ENCODE measurements at places on chromosomes 16 and 17.

- DNase-seq = peak; percentile 36
Measured at GRCh38 chr17:81035521-81036196, 708 bp downstream of the BAIAP2 start.

DNA sequence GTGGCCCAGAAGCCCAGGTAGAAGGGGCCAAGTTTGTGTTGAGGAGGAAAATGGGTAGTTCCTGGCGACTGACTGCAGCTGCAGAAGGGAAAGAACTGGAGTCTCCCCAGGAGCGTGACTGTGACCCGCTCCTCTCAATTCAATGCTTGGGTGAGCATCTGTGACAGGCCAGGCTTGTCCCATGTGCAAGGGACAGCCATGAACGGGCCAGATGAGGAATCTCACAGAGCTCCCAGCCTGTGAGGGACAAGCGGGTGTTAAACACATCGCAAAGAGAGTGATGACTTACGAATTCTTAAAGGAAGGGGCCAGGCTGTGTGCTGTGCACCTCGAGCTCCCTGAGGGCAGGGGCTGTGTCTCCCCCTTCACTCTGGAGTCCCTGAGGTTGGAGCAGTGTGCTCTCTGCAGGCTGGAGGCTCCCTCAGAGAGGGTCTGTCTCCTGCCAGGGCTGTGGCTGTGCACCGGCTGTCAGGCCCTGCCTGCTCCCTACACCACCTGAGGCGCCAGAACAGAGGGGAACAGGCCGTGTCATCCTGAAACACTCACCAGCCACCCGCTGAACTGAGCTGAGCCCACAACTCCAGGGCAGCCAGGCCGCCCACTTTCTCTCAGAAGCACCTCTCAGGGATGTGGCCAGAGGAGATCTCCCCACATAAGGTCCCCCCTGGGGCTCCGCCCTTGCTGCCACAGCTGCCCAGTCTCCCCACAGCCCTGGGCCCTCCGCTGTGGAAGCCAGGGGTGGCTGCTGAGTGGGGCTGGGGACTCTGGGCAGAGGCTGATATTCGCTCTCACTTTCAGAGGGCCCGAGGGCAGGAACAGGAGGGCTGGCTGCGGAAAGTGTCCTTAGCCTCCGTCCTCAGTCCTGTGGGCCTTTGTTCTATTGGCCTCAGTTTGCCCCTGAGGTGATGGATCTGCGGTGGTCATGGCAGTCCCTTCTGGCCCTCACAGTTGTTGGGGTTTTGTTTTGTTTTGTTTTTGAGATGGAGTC, 25.7 kb upstream of the NXPH3 start:
- DNase-seq = no peak

- no peak for DNase-seq
Measured at GRCh38 chr16:48386559-48387312, 1.5 kb upstream of the SIAH1 start.

- DNase-seq = no peak
Measured at GRCh38 chr16:55592306-55592705, 25.8 kb downstream of the CAPNS2 start.

GRCh38 chr17:7234083-7234951, at the start of gene DVL2:
TSS of gene DVL2 (minus strand) at chr17:7234517. CDS start at chr17:7234262, 255 bp downstream.
- DNase-seq = peak; percentile 97

- DNase-seq = no peak
Measured at GRCh38 chr16:88539652-88540345, 30.4 kb upstream of the ZC3H18 start.

GRCh38 chr16:82700541-82701235, 73.9 kb downstream of the CDH13 start:
- no peak for DNase-seq

- no peak for DNase-seq
Measured at GRCh38 chr16:79132701-79133100, 467.8 kb downstream of the MAF start.

DNA sequence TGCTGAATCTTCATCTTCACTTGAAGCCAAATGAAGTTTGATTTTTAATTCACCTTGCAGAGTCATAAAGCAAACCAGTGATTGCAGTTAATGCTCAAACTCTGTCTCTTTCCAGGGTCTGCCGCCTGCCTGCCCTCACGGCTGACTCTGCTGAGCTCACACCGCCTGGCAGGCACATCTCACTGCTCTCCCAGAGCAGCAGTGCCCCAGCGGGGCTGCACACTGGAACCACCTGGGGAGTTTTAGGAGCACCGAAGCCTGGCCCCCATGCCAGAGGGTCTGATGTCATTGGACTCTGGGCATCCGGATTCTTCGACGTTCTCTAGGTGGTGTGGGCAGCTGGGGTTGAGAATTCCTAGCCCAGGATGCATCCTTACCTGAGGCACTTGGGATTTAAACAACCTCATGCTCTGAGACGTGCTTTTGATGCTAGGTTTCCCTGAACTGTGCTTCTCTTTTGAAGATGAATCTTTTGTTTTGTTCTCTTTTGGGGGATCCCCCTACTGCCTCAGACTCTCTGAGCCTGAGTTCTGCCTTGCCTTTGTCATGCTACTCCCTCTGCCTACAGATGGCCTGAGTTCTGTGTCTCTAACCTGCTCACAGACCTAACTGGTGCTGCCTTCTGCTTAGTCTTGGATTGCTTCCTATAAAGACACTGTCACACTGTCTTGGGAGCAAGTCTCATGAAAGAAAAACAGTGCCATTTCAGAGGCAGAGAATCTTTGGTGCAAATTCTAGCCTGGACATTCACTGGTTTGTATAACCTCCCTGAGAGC, 438.1 kb upstream of the CCL2 start:
- DNase-seq = no peak

DNA sequence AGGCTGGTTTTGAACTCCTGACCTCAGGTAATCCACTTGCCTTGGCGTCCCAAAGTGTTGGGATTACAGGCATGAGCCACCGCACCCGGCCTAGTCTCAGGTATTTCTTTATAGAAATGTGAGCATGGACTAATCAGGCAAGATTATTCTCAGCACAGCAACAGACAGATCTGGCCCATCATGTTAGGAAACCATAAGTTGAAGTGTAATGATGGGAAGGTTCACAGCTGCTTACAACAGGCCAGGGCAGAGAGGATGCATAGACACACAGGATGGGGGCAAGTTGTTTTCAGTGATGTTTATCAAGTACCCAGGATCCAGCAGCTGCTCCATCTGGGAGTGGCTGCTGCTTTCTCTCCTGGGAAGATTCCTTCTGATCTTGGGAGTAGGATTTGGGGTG, 16.6 kb upstream of the NOS2 start:
- DNase-seq = no peak

GRCh38 chr17:680529-680928, 34.1 kb downstream of the VPS53 start:
- DNase-seq = peak; percentile 62

DNA sequence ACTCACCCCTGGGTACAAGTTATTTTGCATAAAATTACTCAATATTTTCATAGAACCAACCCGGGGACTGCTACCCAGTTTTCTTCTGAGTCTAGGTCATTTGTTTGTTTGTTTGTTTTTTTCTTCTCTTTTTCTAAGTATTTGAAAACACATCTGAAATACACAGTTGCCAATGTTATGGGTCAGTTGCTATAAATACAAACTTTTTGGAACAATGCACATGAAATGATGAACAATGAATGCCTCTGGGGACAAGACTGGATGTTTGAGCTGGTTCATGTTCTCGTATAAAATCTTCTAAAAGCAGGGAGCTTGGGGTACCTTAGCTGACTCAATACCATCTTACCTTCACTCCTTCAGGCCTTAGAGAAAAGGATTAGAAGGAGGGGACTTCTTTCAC, 30.5 kb downstream of the TMEM238L start:
- DNase-seq = no peak

GRCh38 chr17:33038740-33039139, 47.1 kb downstream of the SPACA3 start:
- peak; percentile 72 for DNase-seq

DNA sequence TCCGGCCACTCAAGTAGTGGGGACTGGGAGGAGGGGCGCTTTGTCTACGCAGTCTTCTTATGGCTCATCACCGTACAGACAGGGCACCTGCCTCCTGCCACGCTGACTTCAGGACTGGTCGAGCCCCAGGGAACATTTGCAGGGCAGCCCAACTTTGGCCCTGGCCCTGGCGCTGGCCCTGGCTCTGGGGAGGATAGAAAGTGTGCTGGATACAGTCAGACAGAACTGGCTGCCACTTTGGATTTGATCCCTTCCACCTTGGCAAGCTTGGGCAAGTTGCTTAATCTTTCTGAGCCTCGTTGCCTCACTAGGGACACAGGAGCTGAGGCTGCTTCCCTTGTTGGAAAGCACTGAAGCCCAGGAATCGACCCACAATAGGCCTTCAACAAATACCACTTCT, 13.6 kb downstream of the LGALS9 start:
- DNase-seq = peak; percentile 8

- no peak for DNase-seq
Measured at GRCh38 chr17:81037798-81038733, 3.1 kb downstream of the BAIAP2 start.

DNA sequence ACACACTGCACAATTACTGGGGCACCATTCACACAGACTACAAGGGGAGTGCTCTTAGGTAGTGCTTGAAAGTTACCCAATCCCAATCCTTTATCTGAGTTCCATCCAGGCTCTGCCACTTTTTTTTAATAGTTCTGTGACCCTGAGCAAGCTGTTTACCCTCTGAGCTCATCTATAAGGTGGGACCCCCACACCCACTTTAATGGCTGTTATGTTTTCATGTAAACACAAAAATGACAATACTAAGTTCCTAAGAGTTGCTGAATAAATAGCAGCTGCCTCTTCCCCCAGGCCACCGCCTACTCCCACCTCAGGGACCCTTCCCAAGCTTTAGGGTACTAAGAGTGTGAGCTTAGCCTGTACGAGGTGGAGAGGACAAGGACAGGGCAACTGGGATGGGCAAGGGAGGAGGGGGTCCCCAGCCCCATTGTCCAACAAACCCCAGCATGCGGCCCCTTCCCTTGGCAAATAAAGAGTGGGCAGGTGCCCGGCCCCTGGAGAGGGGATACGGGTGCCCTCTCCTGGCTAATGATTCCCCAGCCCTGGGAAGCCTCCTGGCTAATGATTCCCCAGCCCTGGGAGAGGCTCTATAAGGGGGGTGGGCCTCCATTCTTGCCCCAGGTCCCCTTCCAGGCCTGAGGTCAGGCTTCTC, 14.6 kb downstream of the SLC13A2 start:
- DNase-seq = no peak

- no peak for DNase-seq
Measured at GRCh38 chr16:27969574-27969973, 93.9 kb downstream of the GSG1L start.

- no peak for DNase-seq
Measured at GRCh38 chr16:84929421-84930297, 81.7 kb downstream of the ZDHHC7 start.

- no peak for DNase-seq
Measured at GRCh38 chr16:57999366-57999970, 1.0 kb downstream of the ZNF319 start.

DNA sequence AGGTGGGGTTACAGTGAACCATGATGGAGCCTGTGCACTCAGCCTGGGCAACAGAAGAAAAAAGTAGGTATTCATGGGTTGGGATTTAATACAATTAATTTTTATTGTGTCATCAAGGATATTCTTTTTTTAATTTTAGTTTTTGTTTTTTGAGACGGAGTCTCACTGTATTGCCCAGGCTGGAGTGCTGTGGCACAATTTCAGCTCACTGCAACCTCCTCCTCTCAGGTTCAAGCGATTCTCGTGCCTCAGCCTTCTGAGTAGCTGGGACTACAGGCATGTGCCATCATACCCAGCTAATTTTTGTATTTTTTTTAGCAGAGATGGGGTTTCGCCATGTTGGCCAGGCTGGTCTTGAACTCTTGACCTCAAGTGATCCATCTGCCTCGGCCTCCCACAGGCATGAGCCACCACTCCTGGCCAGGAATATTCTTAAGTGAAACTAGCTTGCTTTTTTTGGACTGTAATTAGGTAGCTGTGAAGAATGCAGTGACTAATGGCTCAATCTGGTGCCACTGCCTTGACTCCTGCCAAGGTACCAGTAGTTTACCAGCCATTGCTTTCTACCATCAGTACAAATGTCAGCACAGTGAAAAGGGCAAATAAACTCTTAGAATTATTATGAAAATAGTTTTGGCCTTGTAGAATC, 4.8 kb downstream of the PPM1D start:
- DNase-seq = peak; percentile 88

DNA sequence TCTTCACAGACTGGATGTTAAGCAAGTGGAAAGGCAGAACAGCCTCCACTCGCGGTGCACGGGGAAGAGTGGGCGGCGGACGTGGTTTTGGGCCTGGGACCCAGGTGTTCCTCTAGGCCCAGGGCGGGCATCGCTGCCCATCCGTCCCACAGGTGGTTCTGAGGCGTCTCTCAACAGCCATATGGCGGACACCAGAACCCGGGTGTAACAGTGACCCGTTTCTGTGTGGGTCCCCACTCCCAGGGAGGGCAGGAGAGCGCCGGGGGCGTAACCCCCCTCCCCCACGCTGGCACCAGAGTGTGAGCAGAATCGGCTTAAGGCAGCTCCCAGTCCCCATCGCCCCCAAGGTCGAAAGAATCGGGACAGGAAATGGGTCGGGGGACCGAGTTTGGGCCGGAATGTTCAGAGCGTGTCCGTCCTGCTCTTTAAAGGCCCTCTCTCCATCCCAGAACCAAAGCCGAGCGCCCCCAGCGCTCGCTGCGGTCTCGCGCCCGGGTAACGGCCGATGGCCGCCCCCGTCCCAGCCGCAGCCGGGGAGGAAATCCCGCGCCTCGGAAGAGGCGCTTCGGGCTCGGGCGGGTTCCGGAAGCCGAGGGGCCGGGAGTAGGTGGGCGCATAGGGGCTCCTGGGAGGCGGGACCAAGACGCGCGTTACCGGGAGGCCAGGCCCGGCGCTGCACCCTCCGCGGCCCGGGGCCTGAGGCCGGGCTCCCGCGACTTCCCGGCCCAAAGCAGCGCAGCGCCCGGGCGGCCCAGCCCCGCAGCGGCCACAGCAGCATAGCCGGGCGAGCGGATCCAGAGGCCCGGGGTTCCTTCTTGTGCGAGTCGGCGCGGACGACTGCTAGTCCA, at the start of gene TK2:
Gene TK2, minus strand, starts transcription at position 839 of the 848 bp plus-strand sequence. Its CDS starts 61 bp downstream, at position 778.
- no peak for DNase-seq

- DNase-seq = no peak
Measured at GRCh38 chr17:73936908-73937627, 266.4 kb upstream of the RPL38 start.

GRCh38 chr16:83802554-83803205, 5.1 kb upstream of the HSBP1 start:
- DNase-seq = no peak

DNA sequence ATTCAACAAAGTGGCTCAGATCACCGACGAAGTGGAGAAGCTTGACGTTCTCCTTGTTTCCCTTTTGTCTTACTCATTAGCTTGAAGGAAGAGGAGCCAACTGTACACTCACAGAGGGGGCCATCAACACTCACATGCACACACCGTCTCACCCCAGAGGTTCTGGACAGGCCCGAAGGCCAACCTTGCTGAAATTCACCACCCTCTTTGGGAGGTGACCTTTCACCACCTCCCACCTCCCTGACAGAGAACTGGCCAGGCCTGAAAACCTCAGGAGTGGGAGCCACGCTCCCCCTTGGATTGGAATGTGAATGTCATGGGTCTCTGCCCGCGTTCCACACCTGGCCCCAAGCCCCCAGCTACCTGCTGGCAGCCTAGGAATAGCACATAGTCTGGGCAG, 2.0 kb downstream of the DCXR start:
- no peak for DNase-seq

- no peak for DNase-seq
Measured at GRCh38 chr17:48254896-48255295, 147.3 kb downstream of the SNX11 start.
